Right lung (tissue), 10 donors: ENCODE measurements at places on chromosomes 4 and X. TPM values are rescaled to one million over a fixed set of nuclear protein-coding genes. Genes with fewer than 3 reads are reported as not detected.
A peak's percentile ranks its signal among the peaks of the same experiment; 100 is the strongest.

- DNase-seq: no peak
These were observed 489.1 kb downstream of the SMARCA1 start for GRCh38 chrX:129034196-129034595.

DNA sequence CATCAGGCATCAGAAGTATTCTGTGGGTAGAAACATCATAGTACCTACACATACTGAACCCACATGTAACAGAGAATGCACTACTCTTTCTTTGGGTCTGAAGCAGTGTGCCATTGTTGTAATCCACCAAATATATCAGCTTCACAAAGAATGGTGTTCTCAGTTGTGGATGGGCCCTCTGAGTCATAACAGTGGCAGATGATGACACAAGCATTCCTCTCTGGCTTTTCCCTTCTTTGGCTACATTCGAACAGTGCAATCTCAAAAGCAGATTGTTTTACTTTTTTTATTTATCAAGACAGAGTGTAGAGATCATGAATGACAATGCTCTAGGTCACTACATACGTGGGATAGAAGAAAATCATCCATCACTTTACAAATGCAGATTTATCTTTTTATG, 247.2 kb upstream of the EPHA5 start:
- DNase-seq: no peak

- DNase-seq: no peak
These were observed 28.9 kb upstream of the WDR17 start for GRCh38 chr4:176036585-176037205.

- no peak for DNase-seq
These were observed 20.6 kb downstream of the CNKSR2 start for GRCh38 chrX:21394792-21395191.

- DNase-seq: peak; percentile 1
These were observed 224.2 kb downstream of the RCHY1 start for GRCh38 chr4:75289914-75290582.

- DNase-seq: no peak
These were observed 640.7 kb downstream of the BCOR start for GRCh38 chrX:39456894-39457604.

DNA sequence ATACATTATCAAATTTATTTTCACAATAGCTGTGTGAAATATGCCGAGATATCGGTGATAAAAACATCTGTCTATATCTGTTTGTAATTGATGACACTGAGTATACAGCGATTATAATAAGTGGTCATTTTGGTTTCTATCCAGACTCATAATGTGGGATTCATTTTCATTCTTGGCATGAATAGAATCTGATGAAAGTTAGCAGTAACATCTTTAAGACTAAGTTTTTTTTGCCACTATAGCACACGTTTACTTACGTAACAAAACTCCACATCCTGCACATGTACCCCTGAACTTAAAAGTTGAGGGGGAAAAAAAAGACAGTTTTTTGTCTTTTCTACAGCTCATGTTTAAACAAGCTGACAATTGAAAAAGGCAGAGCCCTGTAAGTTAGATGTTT, 86.4 kb downstream of the PPA2 start:
- no peak for DNase-seq

DNA sequence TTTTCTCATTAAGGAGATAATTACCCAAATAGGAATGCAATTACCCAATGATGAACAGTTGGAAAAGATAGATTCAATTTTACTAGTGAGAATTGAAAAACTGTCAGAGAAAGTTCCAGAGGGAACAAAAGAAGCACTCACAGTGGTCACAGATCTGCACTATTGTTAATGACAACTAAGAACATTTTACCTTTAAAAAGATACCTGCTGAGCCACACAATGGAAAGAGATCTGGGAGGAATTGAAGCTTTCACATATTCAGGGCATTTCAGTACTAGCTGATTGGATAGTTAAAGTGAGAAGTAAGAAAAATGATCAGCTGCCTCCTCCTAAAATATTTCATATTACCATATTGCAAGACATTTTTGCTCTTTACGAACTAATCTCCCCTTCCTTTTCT, 1822.2 kb downstream of the STIM2 start:
- no peak for DNase-seq

- DNase-seq: no peak
These were observed 87.2 kb downstream of the RASL11B start for GRCh38 chr4:52949336-52949735.

DNA sequence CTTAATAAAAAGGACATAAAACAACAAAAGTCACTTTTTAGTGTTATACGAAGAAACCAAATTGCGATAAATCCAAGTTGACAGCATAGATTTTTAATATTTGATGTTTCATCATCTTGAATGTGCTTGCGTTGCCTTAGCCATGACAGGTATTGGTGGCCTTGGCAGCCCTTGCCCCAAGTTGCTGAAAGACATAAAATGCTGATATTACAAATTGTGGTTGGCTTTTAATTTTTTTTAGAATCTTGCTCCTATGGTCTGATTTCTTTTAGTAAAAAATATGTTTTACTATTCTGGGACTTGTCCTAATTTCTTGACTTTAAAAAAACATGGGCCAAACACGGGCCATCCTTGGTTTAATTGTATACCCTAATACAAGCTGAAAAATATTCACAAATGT, 122.6 kb downstream of the SLC4A4 start:
- DNase-seq: no peak

BST1 gene
- 3.9 TPM for polyA plus RNA-seq

EVC2 gene
- 9.2 TPM for polyA plus RNA-seq

- no peak for DNase-seq
These were observed 5.8 kb upstream of the CCNA2 start for GRCh38 chr4:121829511-121829910.

DNA sequence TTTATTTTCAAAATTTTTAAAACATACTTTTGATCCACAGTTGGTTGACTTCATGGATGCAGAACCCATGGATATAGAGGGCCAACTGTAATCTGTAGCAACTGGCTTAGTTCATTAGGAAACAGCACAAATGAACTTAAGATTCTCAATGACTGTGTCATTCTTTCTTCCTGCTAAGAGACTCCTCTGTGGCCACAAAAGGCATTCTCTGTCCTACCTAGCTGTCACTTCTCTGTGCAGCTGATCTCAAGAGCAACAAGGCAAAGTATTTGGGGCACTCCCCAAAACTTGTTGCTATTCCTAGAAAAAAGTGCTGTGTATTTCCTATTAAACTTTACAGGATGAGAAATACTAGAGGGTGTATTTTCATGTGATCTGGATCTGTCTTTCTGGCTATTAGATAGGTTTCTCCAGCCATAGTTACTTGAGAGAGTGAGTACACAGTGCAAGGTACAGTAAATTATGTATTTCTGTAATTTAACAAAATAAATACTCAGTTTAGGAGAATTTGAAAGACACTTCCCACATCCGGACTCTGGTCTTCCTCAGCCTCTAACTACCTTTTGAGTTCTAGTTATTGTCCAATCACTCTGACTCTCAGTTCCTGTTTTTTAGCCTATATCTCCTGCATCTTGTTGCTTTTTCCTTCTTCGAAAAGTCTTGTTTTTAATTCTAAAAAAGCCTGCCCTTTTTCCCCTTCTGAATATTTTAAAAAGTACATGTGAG, 21.8 kb downstream of the TLR2 start:
- DNase-seq: no peak
